ENCODE measurements at places on chromosomes 6 and 20.
A peak's percentile ranks its signal among the peaks of the same experiment; 100 is the strongest.

DNA sequence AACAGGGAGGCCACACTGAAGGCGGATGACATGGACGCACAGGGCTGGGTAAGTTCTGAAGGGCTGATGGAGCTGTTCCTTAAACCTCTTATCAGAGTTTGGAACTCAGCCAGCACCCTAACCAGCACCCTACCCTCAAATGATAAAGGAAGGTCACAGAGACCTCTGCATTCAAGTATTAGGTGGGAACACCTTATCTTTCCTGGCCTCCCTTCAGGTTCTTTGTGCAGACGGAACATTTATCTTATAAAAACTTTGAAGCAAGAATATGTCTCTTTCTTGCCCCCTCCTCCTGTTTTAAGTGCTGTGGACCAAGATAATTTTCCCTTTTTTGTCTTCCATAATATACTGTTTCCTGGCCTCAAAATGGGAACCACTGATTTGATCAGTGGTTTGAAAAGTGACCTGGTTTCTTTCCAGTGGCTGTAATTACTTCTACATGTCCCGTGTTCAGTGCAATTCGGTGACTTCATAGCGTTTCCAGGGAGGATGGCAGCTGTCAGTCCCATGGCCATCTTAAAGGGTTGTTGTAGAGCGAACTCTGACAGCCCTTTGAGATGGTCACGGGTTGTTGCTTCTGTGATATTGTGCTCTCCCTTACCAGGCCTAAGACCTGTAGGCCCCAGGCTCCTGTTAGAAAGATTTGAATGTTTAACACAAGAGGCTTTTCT, 213.2 kb upstream of the MYLIP start:
- DNase-seq: no peak

DNA sequence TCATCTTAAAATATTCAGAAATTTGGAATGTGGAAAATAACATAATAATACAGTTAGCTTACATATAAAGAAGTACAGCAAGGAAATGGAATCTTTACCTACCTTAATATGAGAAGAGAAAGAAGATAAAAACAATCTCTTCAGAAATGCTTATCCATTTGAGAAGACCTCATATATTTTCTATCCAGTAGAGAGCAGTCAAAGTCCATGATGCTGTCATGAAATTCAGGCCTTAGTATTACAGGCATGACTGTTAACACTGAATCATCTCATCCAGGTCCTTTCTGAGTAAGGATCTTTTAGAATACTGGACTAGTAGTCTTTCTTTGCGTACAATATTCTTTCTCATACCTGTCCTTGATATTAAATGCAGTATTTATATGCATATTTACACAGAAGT, 713.4 kb downstream of the CD109 start:
- peak; percentile 30 for DNase-seq

GRCh38 chr6:123655521-123656306, 19.0 kb upstream of the TRDN start:
- no peak for DNase-seq

- no peak for DNase-seq
These were observed 45.3 kb upstream of the DSN1 start for GRCh38 chr20:36818861-36819260.

Measured in AG08396 (cell line).